ENCODE measurements at places on chromosomes 16 and 17.

DNA sequence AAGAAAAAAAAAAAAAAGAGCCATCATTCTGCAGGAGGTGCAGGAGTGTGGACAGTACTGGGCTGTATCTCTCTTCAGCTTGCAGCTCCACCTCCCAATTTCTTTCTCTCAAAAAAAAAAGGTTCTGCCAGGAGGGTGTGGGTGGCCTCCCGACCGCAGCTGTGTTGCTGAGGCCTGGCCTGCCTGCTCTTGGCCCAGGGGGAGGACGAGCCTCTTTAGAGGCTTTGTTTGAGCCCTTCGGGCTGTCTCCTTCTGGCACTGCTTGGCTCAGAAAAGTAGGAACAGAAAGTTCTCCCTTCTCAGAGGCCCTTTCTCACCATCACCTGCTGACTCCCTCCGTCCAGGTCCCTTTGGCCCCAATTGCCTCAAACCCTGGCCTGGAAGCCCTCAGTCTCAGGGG is 22.2 kb upstream of the C17orf107 start:
- no peaks in the 10 kb centered on the region for H3K4me1 ChIP-seq
- H3K27ac ChIP-seq, result no peak overlapping the region
- no peaks in the 10 kb centered on the region for H3K27me3 ChIP-seq
- H3K4me3 ChIP-seq, result no peak overlapping the region
- H3K36me3 ChIP-seq, result peaks cover 23% of the 10 kb centered on the region

- no peaks in the 10 kb centered on the region for H3K27me3 ChIP-seq
- no peak overlapping the region for H3K27ac ChIP-seq
- peaks cover 51% of the 10 kb centered on the region for H3K36me3 ChIP-seq
- no peak for DNase-seq
Measured at GRCh38 chr16:21628121-21628726, 24.2 kb downstream of the IGSF6 start.

GRCh38 chr16:17083628-17084027 is 387.1 kb downstream of the XYLT1 start:
- H3K27ac ChIP-seq, result no peak overlapping the region
- no peaks in the 10 kb centered on the region for H3K27me3 ChIP-seq

DNA sequence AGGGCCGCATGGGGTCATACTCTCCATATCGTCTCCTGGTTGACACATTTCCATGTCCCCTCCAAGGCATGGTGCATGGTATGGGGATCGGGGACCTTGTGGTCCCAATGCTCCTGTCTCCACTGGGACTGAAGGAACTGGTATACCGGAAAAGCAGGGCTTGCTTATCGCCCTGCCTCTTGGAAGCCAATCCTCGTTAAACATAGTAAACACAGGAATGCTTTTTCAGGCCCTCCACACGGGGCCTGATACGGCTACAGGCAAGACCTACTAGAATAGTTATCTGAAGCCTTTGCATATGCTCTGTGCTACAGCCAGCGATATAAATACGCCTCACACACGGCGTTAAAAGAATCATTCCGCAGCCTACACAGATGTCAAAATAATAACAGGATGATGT is 159.5 kb downstream of the SHISA9 start:
- no peaks in the 10 kb centered on the region for H3K4me1 ChIP-seq
- no peak overlapping the region for H3K4me3 ChIP-seq
- H3K27me3 ChIP-seq, result no peaks in the 10 kb centered on the region
- H3K27ac ChIP-seq, result no peak overlapping the region
- no peak for DNase-seq

DNA sequence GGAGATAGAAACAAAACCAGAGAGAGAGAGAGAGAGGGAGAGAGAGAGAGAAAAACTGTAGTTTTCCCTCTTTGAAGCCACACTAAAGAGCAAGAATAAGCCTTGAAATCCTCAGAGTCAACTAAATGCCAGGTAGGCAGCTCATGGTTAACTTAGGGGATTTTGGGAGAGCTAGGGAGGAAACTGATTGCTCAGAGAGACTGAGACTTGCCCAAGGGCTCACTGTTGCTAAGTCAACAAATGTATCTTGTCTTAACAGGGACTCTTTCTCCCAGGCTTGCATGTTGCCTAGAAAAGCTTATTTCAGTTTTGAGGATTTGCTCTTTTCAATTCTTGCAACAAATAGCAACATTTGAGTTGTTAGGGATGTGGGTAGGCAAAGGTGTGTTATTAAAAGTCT is 4.5 kb upstream of the SLC5A11 start:
- DNase-seq, result no peak
- H3K4me3 ChIP-seq, result no peak overlapping the region
- peaks cover 41% of the 10 kb centered on the region for H3K4me1 ChIP-seq
- no peak overlapping the region for H3K27ac ChIP-seq
- H3K36me3 ChIP-seq, result peaks cover 6% of the 10 kb centered on the region
- no peaks in the 10 kb centered on the region for H3K27me3 ChIP-seq

DNA sequence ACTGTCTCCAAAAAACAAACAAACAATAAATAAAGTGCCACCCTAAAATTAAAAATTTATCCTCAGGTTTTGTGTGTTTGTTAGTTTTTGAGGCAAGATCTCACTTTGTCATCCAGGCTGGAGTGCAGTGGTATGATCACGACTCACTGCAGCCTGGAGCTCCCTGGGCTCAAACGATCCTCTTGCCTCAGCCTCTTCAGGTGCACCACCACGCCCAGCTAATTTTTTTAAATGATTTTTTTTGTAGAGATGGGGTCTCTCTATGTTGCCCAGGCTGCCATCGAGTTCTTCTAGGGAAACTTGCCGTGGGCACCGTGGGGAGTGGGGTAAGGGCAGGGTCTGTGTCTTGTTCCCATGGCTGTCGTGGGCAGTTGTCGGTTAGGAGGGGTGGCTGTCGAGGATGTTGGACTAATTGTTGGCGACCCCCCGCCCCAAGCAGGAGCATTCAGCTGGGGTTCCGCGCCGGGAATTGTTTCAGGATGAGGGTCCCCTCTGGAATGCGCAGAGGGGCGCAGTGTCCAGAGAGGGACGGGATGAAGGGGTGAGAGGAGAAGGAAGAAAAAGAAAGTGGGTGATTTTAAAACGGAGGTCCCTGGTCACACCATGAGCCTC is 1.1 kb upstream of the RNF213 start:
- H3K27me3 ChIP-seq, result no peaks in the 10 kb centered on the region
- peak overlapping the region; percentile 96 for H3K27ac ChIP-seq
- DNase-seq, result no peak
- H3K4me1 ChIP-seq, result peaks cover 38% of the 10 kb centered on the region
- peak overlapping the region; percentile 87 for H3K4me3 ChIP-seq

GRCh38 chr16:78499399-78499798 is 399.9 kb downstream of the WWOX start:
- H3K4me3 ChIP-seq, result no peak overlapping the region
- peaks cover 10% of the 10 kb centered on the region for H3K4me1 ChIP-seq
- H3K36me3 ChIP-seq, result no peaks in the 10 kb centered on the region
- no peaks in the 10 kb centered on the region for H3K27me3 ChIP-seq

- H3K36me3 ChIP-seq, result no peaks in the 10 kb centered on the region
- H3K4me3 ChIP-seq, result no peak overlapping the region
- no peak for DNase-seq
- H3K4me1 ChIP-seq, result no peaks in the 10 kb centered on the region
- no peak overlapping the region for H3K27ac ChIP-seq
- peaks cover 52% of the 10 kb centered on the region for H3K27me3 ChIP-seq
Measured at GRCh38 chr17:58556833-58557250, 42.4 kb upstream of the MTMR4 start.

GRCh38 chr16:70712942-70713341 is 27.1 kb upstream of the MTSS2 start:
- H3K27ac ChIP-seq, result no peak overlapping the region
- peaks cover 5% of the 10 kb centered on the region for H3K4me1 ChIP-seq
- no peak for DNase-seq

- H3K27ac ChIP-seq, result no peak overlapping the region
- H3K4me1 ChIP-seq, result no peaks in the 10 kb centered on the region
- no peak overlapping the region for H3K4me3 ChIP-seq
- peak; percentile 56 for DNase-seq
- H3K27me3 ChIP-seq, result no peaks in the 10 kb centered on the region
Measured at GRCh38 chr16:53465606-53466280, 31.5 kb downstream of the RBL2 start.

DNA sequence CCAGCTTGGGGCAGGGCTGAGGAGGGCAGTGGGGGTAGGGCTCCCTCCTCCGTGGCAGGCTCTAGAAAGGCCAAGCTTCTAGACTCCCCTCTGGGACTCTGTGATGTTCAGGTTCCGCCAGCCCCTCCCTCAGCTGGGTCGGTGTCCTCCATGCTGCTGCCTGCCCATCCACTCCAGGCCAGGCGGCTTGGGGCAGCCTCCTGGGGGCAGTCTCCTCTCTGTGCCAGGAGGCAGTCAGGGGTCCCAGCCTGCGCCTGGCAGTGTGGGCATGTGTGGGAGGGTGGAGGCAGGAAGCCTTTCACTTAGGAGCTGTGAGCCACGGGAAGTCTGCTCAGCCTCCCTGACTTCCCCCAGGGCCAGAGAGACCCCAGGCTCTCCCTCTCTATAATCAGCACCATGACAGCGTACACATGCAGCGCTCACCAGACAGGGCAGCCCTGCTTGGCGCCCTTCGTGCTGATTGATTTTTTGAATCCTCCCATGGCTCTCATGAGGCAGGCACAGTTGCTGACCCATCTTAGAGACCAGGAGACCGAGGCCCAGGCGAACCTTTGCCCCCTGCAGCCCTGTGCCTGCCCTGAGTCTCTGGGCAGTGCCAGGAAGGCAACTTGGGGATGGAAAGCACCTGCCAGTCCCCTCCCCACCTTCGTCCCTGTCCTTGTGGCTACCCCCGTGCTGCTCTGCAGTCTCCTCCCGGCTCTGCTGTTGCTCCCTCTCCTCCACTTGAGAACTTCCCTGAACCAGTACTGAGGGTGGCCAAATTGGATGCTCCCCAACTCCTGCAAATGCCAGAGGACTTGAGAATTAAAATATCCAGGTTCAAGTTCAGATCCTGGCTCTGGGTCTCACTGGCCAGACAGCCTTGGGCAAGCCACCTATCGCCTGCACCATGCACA is 234.7 kb upstream of the GSE1 start:
- no peak for DNase-seq
- no peak overlapping the region for H3K27ac ChIP-seq
- no peak overlapping the region for H3K4me3 ChIP-seq
- H3K27me3 ChIP-seq, result peaks cover 87% of the 10 kb centered on the region
- H3K4me1 ChIP-seq, result no peaks in the 10 kb centered on the region

GRCh38 chr16:15836074-15836473 is 20.8 kb downstream of the MYH11 start:
- H3K4me3 ChIP-seq, result no peak overlapping the region
- H3K36me3 ChIP-seq, result no peaks in the 10 kb centered on the region
- H3K4me1 ChIP-seq, result no peaks in the 10 kb centered on the region
- H3K27ac ChIP-seq, result no peak overlapping the region
- peaks cover 28% of the 10 kb centered on the region for H3K27me3 ChIP-seq
- DNase-seq, result no peak

GRCh38 chr16:30136971-30137605 is 14.1 kb upstream of the MAPK3 start:
- no peaks in the 10 kb centered on the region for H3K36me3 ChIP-seq
- H3K4me3 ChIP-seq, result no peak overlapping the region
- DNase-seq, result no peak
- no peaks in the 10 kb centered on the region for H3K27me3 ChIP-seq
- no peak overlapping the region for H3K27ac ChIP-seq

GRCh38 chr16:84446596-84447392 is 57.7 kb downstream of the MEAK7 start:
- H3K36me3 ChIP-seq, result peaks cover 39% of the 10 kb centered on the region
- H3K4me3 ChIP-seq, result no peak overlapping the region
- H3K27me3 ChIP-seq, result no peaks in the 10 kb centered on the region
- no peak for DNase-seq

- no peaks in the 10 kb centered on the region for H3K36me3 ChIP-seq
- no peak overlapping the region for H3K4me3 ChIP-seq
- no peak for DNase-seq
Measured at GRCh38 chr16:19288872-19289799, 3.6 kb downstream of the CLEC19A start.

- no peak overlapping the region for H3K27ac ChIP-seq
- H3K36me3 ChIP-seq, result peaks cover 51% of the 10 kb centered on the region
- H3K4me3 ChIP-seq, result no peak overlapping the region
- peaks cover 33% of the 10 kb centered on the region for H3K4me1 ChIP-seq
- DNase-seq, result no peak
- no peaks in the 10 kb centered on the region for H3K27me3 ChIP-seq
Measured at GRCh38 chr17:78879635-78880186, 23.3 kb downstream of the CEP295NL start.

DNA sequence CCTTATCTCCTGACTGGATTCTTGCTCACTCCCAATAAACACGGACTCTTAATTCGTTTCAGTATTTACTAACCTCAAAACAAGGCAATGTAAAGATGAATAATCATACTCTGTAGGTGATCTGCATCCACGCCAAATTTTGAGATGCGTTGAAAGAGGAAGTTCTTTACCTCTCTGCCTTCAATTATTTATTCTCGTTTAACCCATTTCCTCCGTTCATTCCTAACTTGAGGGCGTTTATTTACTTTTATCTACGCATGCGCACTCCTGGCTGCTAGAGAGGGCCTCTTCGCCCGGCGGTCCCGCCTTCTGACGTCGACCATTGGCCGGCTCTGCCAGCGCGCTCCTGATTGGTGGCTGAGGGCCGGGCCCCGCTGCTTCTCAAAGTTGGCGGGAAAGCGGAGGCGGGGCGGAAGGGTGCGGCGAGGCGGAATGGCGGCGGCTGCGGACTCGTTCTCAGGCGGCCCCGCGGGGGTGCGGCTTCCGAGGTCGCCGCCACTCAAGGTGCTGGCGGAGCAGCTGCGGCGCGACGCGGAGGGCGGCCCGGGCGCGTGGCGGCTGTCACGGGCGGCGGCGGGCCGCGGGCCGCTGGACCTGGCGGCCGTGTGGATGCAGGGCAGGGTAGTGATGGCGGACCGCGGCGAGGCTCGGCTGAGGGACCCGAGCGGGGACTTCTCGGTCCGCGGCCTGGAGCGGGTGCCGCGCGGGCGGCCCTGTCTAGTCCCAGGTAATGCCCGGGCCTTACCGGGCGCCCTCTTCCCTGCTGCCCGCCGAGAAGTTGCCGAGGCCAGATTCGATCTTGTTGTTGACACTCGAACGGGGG is at the start of gene RMI2:
TSS of gene RMI2 (plus strand) at position 420 of the 823 bp plus-strand sequence. CDS start at position 433, 13 bp downstream.
- DNase-seq, result peak; percentile 98
- peak within 1 kb of the TSS; percentile 85 for H3K27ac ChIP-seq
- H3K27me3 ChIP-seq, result no peaks in the 10 kb centered on the region
- H3K4me1 ChIP-seq, result peaks cover 43% of the 10 kb centered on the region
- peak within 1 kb of the TSS; percentile 85 for H3K4me3 ChIP-seq

GRCh38 chr16:9176547-9177418 is 85.3 kb downstream of the HAPSTR1 start:
- H3K36me3 ChIP-seq, result no peaks in the 10 kb centered on the region
- no peak for DNase-seq
- H3K4me3 ChIP-seq, result no peak overlapping the region
- H3K27me3 ChIP-seq, result peaks cover 57% of the 10 kb centered on the region
